Effector CD8-positive, alpha-beta T cell (primary cell): ENCODE measurements at places on chromosomes 11 and 22.

- DNase-seq = no peak
Measured at GRCh38 chr11:69896250-69896649, 77.0 kb upstream of the FGF3 start.

DNA sequence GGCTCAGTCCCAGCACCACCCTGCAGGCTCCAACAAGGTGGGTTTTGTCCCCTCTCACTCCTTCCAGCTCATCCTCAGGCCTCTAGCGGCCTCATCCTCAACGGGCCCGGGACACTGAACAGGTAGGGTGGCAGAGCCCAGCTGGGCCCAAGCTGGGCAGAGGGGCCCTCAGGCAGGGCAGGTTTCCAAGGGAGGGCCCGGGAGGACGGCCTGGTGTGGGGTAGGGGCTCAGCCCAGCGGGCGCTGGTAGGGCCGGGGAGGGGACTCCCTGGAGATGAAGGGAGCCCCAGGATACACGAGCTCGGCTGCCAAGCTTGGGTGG, 2.5 kb upstream of the IFITM10 start:
- no peak for DNase-seq

GRCh38 chr11:115377882-115378296, 126.3 kb downstream of the CADM1 start:
- DNase-seq = no peak

DNA sequence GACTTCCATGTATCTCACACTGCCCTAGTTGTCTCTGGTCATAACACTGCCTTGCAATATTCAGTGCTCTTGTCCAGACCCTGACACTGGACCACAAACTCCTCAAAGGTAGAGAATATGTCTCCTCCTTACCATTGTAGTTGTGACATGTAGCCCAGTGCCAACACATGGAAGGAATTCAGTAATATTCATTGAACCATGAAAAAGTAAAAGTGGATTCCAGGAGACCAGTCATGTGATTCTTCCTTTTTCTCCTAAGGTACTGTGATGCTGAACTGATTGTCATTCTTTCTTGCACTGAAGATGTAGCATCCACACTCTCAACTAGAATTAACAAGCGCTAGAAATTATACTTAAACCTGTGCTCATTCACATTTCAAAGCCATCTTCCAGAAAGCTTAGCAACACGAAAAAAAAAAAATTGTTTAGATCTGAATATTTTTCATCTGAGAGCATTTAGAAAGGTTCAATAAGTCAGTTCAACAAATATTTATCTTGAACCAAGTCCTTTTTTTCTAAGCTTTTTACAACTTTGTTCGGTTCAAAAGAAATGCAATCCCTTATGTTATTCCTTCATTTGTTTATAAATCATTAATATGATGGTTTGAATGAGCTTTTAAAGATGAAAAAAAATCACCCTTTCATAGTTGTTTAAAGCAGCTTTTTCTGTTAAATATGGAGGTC, 224.7 kb upstream of the BLID start:
- no peak for DNase-seq

GRCh38 chr11:95108671-95109551, 19.3 kb downstream of the ENDOD1 start:
- DNase-seq = no peak

DNA sequence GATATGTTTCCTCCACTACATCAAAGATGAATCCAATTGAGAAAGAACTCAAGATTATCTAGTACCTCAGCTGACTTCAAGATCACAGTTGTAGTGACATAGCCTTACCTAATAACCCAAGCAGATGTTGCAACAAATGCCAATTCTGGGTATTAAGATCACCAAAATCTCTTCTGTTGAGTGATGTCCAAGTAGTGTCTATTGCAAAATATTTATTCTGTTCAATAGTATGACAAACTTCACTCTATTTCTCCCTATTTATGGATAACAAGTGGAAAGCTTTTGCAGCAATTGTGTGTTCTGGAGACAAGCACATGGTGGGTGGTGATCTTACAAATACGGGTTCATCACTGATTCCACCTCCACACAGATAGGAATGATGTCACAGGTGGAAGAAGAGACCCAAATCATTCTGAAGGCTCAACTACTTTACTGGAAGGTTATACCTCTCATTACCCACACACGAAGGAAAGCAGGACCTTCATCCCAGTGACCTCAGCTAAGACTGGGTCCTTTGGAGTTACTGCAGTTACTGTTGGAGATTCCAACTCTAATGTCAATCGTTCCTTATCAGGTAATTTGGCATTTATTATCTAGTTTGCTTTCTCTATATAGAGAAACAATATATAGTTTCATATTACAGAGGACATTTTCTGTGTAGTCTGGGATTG, 72.0 kb downstream of the CD44 start:
- no peak for DNase-seq

- DNase-seq = no peak
Measured at GRCh38 chr11:16217631-16218030, 138.7 kb downstream of the SOX6 start.

DNA sequence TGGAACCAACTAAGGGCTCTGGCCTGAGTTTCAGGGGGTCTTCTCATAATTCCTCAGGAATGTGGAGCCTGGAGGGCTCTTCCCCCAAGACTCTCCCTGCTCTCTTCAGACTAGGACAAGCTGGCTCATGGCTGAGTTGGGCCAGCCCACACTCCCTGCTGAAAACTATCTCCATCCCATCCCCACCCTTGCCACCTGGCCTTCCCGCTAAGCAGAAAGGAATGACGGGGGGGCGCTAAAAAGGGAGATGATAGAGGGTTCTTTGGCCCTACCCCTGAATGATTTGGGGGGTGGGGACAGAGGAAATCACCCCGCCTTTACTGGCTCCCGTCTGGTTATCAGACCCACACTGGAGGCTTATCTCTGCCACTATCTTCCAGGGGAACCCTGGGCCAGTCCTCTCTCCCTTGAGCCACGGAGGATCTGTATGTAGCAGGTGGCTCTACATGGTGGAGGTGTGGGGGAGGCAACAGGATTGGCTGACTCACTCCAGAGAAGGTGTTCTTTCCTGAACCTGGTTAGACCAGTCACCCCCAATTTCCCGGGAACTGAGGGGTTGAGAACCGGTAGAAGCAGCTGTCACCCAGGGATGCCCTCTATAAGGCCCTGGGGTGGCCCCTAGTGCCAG, 5.7 kb downstream of the SMTN start:
- no peak for DNase-seq

DNA sequence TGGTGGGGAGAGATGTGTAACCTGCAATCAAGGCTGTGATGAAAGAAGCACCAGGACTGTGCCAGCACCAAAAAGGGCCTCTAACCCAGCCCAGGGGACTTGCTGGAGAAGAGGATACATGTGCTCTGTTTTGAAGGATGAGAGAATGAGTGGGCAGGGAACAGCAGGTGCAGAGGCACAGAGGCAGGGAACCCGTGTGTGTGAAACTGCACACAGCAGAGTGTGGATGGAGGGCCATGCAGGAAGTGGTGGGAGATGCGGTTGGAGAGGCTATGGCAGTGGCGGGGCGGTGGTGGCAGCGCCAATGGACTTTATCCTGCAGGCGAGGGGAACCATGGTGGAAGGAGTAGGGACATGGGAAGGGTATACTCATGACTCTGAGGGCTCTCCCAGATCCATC, 25.2 kb upstream of the LRRC32 start:
- DNase-seq = no peak

GRCh38 chr22:22728382-22728781, 84.0 kb downstream of the GGTLC2 start:
- no peak for DNase-seq

GRCh38 chr11:70913715-70914231, 338.6 kb downstream of the SHANK2 start:
- no peak for DNase-seq

- no peak for DNase-seq
Measured at GRCh38 chr11:64040684-64041322, 5.1 kb downstream of the FLRT1 start.

DNA sequence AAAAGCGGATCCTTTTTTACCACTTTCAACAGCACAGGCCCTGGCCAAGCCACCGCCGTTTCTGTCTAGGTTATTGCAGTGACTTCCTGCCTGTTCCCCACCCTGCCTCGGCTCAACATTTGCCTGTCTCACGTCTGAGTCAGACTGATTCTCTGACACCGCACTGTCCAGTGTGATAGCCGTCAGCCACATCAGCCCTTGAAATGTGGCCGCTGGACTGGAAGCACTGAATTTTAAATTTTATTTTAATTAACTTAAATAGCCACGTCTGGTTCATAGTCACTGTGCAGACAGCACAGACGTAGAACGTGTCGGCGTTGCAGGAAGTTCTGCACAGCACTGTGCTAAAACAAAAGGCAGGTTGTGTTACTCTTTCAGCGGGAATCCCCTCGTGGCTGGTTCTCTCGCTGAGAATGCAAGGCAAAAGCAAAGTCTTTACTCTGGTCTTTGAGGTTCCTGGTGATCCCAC, 56.3 kb upstream of the ADSL start:
- DNase-seq = peak; percentile 45

- DNase-seq = no peak
Measured at GRCh38 chr11:57800444-57801182, 39.0 kb downstream of the CTNND1 start.

- no peak for DNase-seq
Measured at GRCh38 chr22:36455571-36456463, 25.6 kb downstream of the TXN2 start.

- no peak for DNase-seq
Measured at GRCh38 chr11:58734681-58735490, 3.1 kb upstream of the GLYAT start.

- no peak for DNase-seq
Measured at GRCh38 chr11:121226415-121227263, 65.9 kb upstream of the SC5D start.

GRCh38 chr11:86555866-86556265, 116.5 kb downstream of the ME3 start:
- no peak for DNase-seq
